ENCODE measurements at places on chromosomes 16 and 17.
A peak's percentile ranks its signal among the peaks of the same experiment; 100 is the strongest.

GRCh38 chr17:67278363-67278762, 33.4 kb upstream of the HELZ start:
- DNase-seq: no peak

- DNase-seq: peak; percentile 80
These were observed 51.8 kb upstream of the JPH3 start for GRCh38 chr16:87550495-87550961.

GRCh38 chr17:2965621-2966595, 97.5 kb downstream of the OR1D5 start:
- DNase-seq: no peak

DNA sequence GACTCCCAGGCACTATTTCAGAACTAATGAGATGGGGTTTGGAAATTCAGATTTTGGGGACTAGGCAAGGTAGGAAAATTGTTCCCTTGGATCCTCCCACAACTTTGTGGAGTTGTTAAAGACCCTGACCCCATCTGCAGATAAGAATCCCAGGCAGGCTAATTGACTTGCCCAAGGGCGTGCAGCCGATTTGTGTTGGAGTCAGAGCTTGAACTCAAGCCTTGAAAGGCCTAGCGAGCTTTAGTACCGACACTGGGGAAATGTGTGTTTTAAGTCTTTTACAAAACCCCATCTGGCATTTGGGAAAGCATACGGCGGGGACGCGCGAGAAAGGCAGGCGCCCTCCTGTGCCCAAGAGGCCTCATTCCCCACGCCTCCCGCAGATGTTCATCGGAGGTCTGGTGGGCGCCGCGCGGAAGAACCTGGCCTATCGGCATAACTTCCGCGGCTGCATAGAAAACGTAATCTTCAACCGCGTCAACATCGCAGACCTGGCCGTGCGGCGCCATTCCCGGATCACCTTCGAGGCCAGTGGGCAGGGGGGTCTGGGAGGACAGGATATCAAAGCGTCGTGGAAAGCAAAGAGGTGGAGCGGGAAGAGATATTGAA, 4.3 kb downstream of the CNTNAP1 start:
- no peak for DNase-seq

GRCh38 chr17:82371333-82372248, at the start of gene UTS2R:
UTS2R (plus strand) TSS chr17:82371765; CDS start chr17:82374325, 2,560 bp downstream.
- no peak for DNase-seq

DNA sequence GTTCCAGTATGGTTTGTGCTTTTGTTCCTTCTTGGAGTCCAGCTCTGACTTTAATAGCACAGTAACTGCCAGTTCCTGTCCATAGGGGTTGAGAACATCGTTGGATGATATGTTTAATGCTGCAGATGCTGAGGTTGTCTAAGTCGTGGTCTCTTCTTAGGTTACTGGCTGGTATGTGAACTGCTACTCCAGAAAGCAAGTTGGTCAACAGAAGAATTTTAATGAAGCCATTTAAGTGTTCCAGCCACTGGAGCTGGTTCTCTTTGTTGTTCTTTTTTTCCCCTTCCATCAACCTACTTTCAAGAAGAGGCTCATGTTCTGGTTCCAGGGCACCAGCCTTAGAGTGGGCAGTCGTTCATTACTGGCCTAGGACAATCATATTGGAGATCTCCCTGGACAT, 140.3 kb upstream of the TBX2 start:
- DNase-seq: no peak

GRCh38 chr16:29302976-29303375, 103.5 kb downstream of the NPIPB11 start:
- DNase-seq: no peak

- no peak for DNase-seq
These were observed 14.2 kb upstream of the MSI2 start for GRCh38 chr17:57242148-57242547.

GRCh38 chr17:47848198-47848513, 2.8 kb downstream of the SP6 start:
- no peak for DNase-seq

- peak; percentile 8 for DNase-seq
These were observed 95.7 kb downstream of the C16orf78 start for GRCh38 chr16:49469311-49469670.

DNA sequence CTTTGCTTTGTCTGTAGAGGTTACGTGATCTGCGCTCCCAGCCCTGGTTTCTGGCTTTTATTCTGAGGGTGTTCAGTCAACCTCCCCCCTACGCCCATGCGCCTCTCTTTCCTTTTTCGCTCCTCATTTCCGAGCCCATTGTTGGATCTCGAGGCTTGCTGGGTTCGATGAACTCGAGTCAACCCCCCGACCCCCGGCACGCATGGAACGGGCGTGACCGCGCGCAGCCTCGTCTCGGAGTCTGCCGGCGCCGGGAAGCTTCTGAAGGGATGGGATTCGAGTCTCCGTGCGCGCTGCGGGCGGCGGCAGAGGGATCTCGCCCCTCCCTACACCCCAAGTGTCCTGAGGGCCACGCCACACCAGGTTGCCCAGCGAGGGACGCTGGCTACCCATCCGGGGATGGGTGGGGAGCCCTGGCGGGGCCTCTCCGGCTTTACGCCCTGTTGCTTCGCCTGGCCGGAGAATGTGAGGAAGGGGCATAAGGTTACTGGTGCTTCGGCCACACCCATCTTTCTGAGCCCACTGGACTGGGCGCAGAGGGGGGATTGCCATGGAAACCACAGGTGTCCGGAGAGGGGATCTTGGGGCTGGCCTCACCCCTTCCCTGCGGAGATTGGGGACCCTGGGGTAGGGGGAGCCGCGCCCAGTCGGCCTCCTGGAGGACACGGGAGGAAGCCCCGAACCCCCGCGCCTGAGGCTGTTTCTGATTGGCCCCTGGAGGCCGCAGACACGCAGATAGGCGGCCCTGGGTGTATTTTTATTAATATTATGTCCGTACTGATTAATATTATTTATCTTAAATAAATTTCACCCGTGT, 1.8 kb downstream of the MAPT start:
- no peak for DNase-seq

- no peak for DNase-seq
These were observed 6.6 kb upstream of the EFCAB13 start for GRCh38 chr17:47317119-47317518.

GRCh38 chr16:55834049-55834448, 1.2 kb upstream of the CES1 start:
- DNase-seq: no peak

GRCh38 chr17:64146418-64147109, 16.6 kb upstream of the ERN1 start:
- DNase-seq: peak; percentile 67

GRCh38 chr17:611202-611601, 103.4 kb downstream of the VPS53 start:
- DNase-seq: no peak

DNA sequence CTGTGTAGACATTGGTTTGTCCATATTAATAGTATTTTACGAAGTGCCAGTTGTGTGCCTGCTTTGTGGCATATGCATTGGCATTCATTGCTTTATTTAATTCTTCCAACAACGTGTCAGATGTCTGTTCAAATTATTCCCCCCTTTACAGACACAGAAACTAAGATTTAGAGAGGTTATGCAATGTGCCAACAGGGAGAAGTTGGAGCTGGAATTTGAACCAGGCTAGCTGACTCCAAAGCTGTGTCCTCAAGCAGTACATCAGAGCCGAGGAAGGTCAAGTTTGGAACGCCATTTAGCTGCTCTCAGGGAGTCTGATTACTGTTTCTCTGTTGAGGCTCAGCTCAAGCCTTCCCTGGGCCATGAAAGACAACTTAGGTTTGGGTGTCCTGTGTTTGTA, 232.3 kb downstream of the WWOX start:
- DNase-seq: no peak

DNA sequence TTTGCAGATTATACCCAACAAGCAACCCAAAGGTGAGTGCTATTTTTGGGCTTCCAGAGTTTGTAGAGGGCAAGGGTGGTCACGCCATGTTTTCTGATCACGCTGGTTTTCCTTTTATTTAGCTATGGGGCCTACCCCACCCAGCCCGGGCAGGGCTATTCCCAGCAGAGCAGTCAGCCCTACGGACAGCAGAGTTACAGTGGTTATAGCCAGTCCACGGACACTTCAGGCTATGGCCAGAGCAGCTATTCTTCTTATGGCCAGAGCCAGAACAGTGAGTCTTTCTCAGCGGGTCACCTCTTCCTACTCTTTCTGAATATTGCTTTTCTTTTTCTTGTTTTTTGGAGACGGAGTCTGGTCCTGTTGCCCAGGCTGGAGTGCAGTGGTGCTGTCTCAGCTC, 2.5 kb downstream of the FUS start:
- DNase-seq: no peak

DNA sequence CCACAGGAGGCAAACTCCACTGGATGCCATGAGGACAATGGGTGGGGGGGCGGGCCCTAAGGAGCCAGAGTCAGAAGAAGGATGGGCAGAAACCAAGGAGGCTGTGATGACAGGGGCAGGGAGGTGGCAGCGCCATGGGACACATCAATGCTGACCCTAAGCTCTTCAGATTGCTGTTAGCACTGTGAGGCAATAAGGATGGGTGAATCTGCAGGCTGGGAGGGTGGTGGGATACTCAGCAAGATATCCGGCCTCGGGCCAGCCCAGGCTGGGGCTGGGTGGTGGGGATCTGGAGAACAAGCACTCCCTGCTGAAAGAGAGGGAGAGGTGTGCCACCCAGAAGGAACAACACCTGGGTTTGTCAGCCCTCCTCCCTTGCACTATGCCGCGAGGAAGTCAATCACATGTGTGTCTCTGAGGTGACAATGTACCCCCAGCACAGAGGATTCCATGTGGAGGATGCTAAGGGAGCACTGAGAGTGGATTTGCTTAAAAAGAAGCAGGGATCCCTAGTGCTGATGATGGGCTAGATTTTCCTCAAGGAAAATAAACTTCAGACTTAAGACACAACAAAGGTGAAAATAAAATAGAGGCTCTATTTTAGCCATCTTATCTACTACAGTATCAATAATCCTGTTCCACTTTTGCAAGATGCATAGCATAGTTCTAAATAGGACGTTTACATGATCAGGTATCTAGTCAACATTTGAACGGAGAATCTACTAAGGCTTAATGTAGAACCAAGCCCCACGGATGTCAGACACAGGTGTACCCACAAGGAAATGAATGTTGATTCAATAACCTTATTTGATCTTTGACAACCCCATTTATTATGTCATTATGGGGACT, 22.6 kb downstream of the SMPD3 start:
- DNase-seq: no peak

GRCh38 chr16:9102943-9103342, 11.5 kb downstream of the HAPSTR1 start:
- DNase-seq: no peak

GRCh38 chr17:72351884-72352346, 231.1 kb downstream of the SOX9 start:
- no peak for DNase-seq

GRCh38 chr17:72466199-72466598, 345.4 kb downstream of the SOX9 start:
- no peak for DNase-seq

DNA sequence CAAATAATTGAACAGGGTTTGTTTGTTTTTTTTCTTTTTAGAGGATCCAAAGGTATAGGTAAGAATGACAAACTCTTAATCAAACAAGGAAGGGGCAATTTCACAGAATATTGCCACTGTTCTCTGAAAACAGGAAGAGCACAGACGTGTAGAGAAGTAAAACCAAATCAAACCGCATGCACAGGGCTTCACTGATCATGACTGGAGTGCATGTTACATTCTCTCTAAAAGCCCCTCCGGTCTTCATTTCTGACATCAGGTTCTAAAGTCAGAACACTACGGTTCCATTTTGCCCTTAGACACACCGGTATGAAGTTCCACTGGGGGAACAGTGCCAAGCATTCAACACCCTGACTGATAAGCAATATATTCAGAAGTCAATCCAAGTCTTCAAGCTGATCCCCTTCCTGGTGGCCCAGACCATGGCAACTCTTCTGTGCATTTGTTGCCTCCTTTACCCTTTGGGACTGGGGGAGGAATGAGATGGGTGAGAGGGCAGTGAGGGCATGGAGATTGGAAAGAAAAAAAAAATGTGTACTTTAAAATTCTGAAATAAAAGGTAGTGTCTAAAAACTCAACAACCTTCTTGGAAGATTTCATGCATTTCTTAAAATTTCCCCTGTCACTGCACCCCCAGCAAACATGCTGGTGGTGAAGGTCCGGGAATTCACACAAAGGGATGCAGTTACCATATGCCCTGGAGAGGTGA, 1.4 kb downstream of the MMD start:
- peak; percentile 29 for DNase-seq

DNA sequence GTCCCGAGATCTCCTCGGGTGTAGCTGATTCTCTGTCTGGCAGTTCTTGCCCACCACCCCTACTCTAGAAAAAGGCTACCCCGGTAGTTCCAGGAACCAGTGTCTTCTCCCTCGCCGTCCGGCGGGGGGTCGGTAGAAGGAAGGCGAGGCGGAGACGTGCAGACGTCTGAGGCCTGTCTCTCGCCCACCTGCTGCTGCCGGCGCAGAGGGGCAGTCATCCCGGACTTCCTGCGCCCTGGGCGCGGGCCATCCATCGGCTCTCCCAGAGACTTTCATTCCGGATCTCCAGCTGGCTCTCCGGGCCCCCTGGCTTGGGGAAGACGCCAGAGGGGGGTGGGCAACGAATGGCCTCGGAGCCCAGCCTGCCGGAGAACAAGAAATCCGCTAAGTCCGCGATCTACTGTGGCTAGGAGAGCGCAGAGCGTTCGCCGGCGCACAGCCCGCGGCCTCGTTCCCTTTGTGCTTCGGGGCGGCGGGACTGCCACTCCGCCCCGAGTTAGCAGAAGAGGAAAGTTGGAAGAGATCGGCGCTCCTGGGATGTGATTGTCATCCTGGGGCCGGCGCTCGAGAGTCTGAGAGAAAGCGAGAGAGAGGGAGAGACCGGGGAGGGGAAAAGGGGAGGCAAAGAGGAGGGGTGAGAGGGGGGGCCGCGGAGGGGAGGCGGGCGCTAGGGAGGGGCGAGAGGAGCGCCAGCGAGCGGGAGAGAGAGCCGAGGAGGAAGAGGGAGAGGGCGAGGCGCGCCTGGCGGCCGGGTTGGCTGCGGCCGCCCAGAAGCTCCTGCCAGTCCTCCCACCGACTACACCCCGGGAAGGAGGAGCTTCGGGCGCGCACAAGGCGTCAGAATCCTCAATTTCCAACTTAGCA, at the start of gene IRX5:
IRX5 (plus strand) TSS at position 861 of the 864 bp plus-strand sequence. CDS start 334 bp downstream, outside the sequence.
- peak; percentile 62 for DNase-seq

DNA sequence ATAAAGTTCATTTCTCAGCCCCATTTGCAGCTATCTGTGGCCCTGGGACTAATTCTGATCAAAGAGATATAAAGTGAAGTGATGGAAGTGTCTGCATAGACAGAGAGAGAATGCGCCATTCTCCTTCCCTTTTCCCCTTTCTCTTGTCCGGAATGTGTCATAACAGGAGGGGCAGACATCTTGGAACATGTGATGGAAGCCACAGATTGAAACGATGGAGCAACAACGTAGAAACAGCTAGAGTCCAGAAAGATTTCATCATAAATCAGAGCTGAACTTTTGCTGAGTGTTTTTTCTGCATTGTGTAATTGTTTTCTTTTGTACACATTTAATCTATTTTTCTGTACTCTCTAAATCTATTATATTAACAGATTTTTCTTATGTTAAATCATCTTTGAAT, 11.3 kb downstream of the ASGR1 start:
- no peak for DNase-seq
